Fibroblast of lung (primary cell): ENCODE measurements at places on chromosomes 12 and 14.

DNA sequence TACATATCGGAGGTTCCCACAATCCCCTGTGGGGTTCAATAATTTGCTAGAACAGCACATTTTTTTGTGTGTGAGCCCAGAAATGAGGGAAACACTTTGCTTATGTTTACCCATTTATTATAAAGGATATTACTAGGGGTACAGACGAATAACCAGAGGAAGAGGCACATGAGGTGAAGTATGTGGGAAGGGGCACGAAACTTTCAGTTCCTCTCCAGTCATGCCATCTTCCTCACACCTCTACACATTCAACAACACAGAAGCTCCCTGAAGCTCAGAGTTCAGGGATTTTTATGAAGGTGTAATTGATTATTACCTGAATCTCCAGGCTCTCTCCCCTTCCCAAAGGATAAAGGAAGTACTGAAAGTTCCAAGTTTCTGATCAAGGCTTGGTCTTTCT is 30.2 kb upstream of the DYRK2 start:
- no peak for DNase-seq

- DNase-seq, result no peak
These were observed 205.0 kb upstream of the FOXN3 start for GRCh38 chr14:89621791-89622638.

DNA sequence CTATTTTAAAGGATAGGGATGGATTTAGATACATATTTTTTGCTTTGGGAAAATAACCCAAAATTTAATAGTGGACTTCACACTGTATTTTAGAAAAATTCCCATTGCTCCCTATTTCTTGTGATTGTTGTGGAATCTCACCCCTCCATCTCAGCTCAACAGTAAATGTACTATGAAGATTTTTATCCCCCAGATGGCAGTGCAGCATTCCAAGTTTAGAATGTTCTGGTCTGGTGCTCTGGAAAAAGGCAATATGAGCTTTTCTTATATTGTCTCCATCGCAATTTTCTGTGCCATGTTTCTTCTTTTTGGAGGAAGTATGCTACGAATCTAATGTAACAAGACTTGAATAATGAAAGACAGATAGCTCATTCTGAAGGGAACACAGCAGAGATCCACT is 471.7 kb upstream of the SYT1 start:
- peak; percentile 62 for DNase-seq

- DNase-seq, result peak; percentile 68
These were observed 29.6 kb upstream of the NTN4 start for GRCh38 chr12:95820096-95820703.

DNA sequence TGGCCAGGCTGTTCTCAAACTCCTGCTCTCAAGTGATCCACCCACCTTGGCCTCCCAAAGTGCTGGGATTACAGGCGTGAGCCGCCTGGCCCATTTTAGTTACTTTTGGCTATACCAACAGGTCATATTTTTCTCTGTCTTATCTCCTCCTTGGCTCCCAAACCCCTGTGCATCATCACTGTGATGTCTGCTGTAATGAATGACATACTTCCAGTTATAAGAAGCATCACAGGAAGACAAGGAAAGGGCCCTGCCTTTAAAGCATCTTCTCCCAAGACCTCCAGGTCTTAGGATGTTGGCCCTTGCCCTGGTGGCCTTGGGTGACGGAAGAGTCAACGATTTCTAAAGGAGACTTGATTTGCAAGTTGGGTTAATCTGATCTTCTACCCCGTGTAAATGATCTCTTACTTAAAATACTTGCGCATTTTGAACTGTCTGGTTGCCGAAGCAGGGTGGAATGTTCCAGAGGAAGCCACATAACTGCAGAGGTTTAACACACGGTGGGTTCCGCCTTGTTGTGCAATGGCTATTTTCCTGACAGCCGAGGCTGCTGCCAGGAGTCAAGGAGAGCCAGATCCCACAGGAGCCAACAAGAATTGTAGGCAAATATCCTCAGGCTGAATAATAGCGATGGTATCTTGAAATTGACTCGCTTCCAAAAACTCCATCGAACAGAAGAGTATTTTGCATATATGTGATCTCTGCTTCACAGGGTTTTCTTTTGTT is 55.7 kb upstream of the PLXNC1 start:
- peak; percentile 42 for DNase-seq

DNA sequence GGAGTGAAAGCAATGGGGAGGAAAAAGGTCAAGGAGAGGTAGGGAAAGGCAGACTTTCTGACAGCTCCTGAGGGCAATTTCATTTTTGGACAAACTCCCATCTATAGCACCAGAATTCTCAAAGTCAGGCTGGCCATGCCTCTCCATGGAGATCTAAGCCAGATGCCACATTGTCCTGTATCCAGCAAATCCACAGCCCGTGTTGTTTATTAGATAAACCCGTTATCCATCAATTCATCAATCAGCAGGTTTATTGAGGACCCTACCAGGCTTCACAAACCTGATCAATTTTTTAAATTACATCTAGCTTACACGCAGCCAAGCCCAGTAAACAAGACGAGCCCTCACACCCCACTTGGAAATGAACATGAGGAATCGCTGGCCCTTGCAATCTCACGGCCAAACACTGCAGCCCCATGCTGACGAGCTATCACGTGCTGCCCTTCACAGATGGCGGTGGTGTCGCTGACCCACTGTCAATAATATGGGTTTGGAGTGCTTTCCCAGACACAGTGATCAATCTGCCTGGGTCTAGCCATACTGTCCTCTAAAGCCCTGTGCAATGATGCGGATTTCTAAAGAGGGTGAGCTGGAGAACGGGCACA is 332.9 kb downstream of the DPF3 start:
- no peak for DNase-seq

DNA sequence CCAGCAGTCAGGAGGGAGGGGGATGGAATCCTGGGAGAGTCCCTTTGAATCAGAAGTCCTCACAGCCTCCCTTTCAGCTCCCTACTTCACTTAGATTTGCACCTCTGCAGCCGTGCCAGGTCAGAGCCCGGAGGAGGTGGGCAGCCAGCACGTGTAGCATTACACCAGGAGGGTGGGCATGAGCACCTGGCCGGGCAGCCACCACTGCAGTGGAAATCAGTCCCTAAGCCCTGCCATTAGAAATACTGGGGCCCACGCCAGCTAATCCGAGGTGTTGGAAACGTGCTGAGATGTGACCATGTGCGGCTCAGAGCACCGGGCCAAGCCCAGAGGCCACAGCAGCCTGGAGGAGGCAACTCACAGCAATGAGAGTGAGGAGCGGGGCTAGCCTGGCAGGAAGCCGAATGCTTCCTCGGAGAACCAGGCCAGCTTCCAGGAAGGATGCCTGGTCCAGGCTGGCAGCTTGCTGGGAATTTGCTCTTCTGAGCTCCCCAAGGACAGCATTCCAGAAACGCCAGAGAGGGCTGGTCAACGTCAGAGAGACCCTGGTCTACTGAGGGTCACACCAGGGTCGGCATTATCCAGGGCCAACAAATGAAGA is 9.4 kb upstream of the CACNA2D4 start:
- no peak for DNase-seq

DNA sequence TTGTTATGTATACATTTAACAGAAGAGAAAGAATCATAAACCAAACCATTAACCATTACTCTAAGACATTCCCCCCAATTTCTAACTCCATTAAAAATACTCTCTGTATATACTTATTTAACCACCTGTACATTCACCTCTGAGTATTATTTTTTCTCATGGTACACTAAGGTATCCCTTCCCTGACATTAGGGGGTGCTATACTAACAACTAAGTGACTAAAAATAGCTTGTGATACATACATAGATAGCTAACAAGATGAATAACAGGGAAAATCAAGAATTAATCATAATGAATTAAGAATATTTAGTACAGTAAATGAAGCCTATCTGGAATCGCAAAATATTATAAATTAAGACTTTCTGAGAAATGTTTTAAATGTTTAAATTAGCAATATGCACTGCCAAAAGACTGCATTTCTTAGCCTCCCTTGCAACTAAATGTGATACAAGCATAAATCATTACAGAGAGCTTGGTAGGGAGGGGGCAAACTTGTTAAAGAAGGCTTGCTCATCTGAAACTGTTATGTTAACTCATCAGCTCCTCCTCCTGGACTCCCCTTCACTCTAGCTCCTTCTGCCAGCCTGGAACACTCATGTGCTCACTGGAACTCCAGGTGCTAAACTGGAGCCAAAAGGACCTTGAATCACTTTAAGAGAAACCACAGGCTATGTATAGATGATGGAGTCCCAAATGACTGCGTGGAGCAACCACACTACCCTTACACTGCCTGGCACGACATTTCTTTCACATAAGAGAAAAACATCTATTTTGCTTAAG is 14.9 kb downstream of the C2CD5 start:
- DNase-seq, result peak; percentile 49

DNA sequence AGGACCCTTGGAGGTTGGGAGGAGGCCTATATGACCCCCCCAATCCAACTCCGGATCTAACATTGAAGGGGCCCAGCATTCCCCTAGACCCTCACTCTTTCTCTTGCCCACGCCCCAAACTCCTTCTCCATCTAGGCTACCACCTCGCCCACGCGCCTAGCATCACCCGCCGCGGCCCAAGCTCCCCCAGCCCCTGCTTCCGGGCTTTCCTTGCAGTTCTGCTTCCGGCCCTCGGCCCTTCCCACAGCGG is 445 bp downstream of the CERS5 start:
- DNase-seq, result no peak

- DNase-seq, result peak; percentile 28
These were observed 26.6 kb upstream of the KLRB1 start for GRCh38 chr12:9634177-9634803.

- DNase-seq, result no peak
These were observed 114.1 kb upstream of the EVL start for GRCh38 chr14:99951085-99951484.

GRCh38 chr12:69661386-69661785 is 37.7 kb downstream of the BEST3 start:
- no peak for DNase-seq

- peak; percentile 56 for DNase-seq
These were observed 467.8 kb downstream of the LRIG3 start for GRCh38 chr12:58452546-58452945.

- DNase-seq, result no peak
These were observed 168.2 kb downstream of the EPS8 start for GRCh38 chr12:15620741-15621539.

DNA sequence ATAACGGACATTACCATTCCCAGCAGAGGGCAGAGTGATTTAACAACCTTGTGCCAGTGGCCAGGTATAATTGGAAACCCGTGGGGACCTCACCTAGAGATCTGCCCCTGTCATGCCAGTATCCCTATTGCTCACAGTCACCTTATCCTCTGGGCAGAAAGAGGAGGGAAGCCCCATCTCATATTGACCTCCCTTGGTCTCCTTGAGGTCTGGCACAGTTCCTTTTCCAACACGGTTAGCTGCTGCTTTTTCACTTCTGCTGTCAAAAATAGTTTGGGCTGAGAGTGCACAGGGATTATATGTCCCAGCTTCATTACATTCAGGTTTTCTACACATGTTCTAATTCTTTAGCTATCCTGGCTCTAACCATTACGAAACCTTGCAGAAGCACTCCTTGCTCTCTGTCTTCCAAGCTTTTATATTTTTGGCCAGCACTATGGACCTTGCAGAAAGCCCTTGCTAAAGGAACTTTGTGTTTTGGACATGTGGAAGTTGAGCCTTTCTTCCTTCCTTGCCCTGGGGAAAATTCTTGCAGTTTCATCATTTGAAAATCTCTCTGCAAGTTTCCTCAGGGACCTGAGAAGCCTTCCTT is 111.7 kb upstream of the MIS18BP1 start:
- DNase-seq, result no peak

GRCh38 chr12:124830306-124830705 is 33.4 kb downstream of the SCARB1 start:
- DNase-seq, result no peak
